ENCODE measurements at places on chromosomes 7 and 10. TPM values are rescaled to one million over a fixed set of nuclear protein-coding genes. Genes with fewer than 3 reads are reported as not detected.

DNA sequence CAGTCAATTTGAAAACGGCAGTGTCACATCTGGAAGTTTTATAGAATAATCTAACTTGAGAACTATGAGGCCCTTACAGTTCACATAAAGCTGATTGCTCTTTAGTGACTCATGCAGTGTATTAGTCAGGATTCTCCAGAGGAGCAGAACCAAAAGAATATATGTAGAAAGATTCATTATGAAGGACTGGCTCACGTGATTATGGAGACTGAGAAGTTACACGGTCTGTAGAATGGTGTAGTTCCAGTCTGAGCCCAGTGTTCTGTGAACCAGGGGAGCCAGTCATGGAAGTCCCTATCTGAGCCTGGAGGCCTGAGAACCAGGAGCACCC, 21.5 kb downstream of the RBM33 start:
- DNase-seq, result no peak

ELFN1 gene
- total RNA-seq, result 0.09 TPM

PLAU gene
- 94.9 TPM for total RNA-seq

SYT15B gene
- total RNA-seq, result 0.94 TPM

GRCh38 chr7:84506151-84506550, 311.6 kb upstream of the SEMA3A start:
- no peak for DNase-seq

- no peak for DNase-seq
These were observed 2.3 kb upstream of the SCRN1 start for GRCh38 chr7:29991937-29992336.

- no peak for DNase-seq
These were observed 15.3 kb downstream of the TPK1 start for GRCh38 chr7:144820552-144820951.

DNA sequence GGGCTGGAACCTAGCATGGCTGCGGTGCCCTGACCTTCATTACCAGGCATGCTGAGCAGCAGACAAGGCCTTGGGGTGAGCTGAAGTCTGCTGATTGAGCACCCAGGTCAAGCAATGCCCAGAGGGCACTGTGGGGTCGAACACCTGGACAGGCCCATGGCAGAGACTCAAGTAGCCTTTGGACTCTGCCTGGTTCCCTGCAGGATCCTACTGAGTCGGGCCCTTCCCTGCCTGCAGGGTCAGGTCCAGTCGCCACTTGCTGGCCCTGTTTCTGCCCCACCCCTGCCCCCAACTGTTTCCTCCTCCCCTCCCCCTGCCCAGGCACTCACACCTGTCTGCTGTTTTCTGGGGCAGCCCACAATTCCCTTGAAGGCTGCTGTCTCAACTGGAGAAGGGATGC, 483.2 kb upstream of the MKI67 start:
- DNase-seq, result no peak

DNA sequence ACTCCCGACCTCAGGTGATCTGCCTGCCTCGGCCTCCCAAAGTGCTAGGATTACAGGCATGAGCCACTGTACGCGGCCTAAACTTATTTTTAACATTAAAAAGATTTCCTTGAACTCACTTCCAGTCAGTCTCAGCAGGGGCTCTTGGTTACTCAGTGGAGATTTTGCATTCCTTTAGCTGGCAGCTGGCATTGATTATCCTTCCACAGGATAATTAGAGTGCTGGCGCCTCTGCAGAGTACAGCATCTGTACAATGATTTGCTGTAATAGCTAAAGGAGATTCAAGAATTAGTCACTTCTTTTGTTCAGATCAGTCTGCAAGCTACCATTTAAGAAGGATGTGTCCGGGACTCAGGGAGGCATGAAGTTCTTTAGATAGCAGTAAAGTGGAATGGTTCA, 125.0 kb upstream of the NPY start:
- DNase-seq, result no peak

GPC2 gene
- total RNA-seq, result 4.5 TPM

RAB19 gene
- 9.1 TPM for total RNA-seq

GRCh38 chr7:27283558-27283957, 41.0 kb downstream of the EVX1 start:
- no peak for DNase-seq

DNA sequence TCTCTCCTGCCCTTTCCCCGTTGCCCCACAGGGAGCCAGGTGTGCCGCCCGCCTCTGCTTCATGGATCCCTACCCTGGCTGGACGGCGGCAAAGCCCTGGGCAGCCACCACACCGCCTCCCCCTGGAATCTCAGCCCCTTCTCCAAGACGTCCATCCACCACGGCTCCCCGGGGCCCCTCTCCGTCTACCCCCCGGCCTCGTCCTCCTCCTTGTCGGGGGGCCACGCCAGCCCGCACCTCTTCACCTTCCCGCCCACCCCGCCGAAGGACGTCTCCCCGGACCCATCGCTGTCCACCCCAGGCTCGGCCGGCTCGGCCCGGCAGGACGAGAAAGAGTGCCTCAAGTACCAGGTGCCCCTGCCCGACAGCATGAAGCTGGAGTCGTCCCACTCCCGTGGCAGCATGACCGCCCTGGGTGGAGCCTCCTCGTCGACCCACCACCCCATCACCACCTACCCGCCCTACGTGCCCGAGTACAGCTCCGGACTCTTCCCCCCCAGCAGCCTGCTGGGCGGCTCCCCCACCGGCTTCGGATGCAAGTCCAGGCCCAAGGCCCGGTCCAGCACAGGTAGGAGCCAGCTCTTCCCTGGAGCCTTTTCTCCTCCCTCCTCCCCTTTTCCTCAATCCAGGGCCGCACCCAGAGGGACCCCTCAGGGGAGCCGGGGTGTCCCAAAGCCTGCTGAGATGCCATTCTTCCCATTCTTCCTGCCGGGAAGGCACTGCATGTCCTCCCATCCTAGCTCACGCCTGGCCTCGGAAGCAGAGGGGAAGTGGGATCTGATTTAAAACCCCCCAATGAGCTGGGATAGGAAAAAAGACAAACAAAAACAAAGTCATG, 4.0 kb downstream of the GATA3 start:
- no peak for DNase-seq

DNA sequence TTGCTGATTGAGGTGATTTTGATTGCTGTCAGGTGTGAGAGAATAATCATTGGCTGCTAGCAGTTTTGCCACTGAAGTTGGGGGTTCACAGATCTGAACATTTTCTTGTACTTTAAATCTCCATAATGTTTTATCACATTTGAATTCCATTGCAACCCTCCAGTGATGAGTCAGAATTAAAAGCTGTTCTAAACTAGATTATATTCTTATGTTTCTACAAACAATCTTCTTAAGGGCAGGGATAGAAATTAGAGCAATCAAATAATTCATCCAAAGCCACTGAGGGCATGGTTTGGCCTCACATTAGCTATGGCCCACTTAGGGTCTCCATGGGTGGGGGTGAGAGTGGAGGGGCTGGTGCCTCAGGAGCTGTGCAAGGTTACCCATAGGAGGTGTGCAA, 53.0 kb upstream of the RPA3 start:
- DNase-seq, result no peak

TSPAN15 gene
- total RNA-seq, result 97.0 TPM

ZNF789 gene
- total RNA-seq, result 30.8 TPM

PARP12 gene
- 37.7 TPM for total RNA-seq

GRCh38 chr7:92485974-92486373, 8.2 kb upstream of the ERVW-1 start:
- DNase-seq, result no peak

CALN1 gene
- total RNA-seq, result not detected

DNA sequence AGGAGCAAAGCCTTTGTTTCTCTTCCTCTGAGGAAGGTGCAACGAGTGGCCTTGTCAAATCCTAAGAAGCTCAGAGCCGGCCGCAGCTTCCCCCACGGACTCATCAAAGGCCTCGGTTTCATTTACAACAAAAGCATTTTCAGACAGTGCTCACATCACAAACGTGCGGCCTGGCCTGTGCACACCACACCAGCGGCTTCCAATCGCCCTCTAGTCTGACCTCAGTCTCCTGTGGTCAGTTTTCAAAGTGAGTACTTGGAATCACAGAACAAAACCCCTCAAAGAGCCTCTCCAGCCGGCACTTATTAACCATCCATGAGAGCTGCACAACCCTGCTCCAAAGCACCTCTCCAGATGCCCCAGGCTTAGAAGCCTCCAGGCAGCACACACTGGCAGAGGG, 3.3 kb downstream of the RADIL start:
- no peak for DNase-seq

GRCh38 chr7:42445691-42446090, 208.7 kb upstream of the GLI3 start:
- no peak for DNase-seq

GRCh38 chr10:8103543-8103942, 49.1 kb downstream of the GATA3 start:
- no peak for DNase-seq

GRCh38 chr7:148274118-148274517, 316.4 kb upstream of the C7orf33 start:
- DNase-seq, result no peak

- DNase-seq, result peak; percentile 84
These were observed 459.1 kb downstream of the PLXNA4 start for GRCh38 chr7:132117181-132117580.

GRCh38 chr10:95831515-95831914, 75.6 kb downstream of the ENTPD1 start:
- DNase-seq, result no peak

- DNase-seq, result peak; percentile 87
These were observed 15.9 kb downstream of the PTPRE start for GRCh38 chr10:127922675-127923366.

DNA sequence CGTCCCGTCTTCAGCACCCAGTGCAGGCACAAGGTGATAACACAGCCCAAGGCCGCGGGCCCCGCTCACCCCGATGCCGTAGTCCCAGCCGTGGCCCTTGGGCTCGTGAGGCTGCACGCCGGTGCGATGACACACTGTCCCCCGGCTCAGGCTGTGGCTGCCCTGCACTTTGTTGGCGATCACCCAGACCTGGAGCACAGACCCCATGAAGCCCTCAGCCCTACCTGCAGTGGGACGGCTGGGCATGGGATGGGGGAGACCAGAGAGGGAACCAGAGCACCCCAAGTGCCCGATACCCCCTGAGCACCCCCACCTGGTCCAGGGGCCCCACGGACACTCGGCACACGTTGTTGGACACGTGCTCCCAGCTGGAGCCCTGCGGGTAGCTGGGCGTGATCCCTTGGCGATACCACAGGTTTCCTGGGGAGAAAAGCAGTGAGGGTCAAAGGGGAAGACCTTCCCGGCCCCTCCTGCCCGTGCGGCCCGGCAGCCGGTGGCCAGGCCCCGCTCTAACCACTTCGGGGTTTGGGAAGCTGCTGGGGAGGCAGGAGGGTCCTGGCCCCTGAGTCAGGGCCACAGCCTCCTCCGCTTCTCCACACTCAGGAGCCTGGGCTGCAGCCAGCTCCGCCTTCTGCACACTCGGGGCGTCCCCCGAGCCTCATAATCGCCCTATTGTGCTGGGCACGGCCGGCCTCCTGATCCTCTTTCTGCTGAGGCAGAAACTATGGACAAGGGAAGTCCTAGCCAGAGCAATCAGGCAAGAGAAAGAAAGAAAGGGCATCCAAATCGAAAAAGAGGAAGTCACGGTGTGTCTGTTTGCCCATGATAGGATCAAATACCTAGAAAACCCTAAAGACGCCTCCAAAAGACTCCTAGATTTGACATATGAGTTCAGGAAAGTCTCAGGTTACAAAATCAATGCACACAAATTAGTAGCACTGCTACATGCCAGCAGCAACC, 6.7 kb downstream of the BHLHA15 start:
- no peak for DNase-seq

Data from PC-9 (cell line).